Caco-2 (cell line): ENCODE measurements at places on chromosomes 1 and 21. TPM values are rescaled to one million over a fixed set of nuclear protein-coding genes. Genes with fewer than 3 reads are reported as not detected.

DNA sequence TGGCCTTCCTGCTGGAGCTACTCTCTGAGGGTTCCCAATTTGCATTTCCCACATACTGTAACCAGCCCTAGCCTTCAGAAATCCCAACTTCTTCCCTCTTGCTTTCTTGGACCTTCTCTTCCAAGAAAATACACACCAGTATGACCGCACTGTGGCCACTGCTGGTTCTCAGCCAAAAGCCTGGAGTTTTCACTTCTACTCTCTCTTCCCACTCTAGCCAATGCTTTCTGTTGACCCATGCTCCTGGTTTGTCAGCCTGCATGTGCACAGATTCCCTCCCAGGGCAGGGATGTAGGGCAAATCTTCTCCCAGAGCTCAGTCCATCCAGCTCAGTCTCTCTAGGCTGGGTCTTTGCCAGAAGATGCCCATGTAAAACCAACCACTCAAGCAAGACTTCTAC lies 664 bp downstream of the SLAMF1 start:
- DNase-seq: no peak

GRCh38 chr1:50422946-50423669 lies at the start of gene DMRTA2:
TSS of gene DMRTA2 (minus strand) at chr1:50423443. CDS start at chr1:50421536, 1,907 bp downstream.
- peak; percentile 71 for DNase-seq

The SPRR3 gene
- total RNA-seq: 0.70 and 1.0 TPM in 2 replicates

- no peak for DNase-seq
Observed at GRCh38 chr1:100905181-100905580, 9.3 kb downstream of the SLC30A7 start.

GRCh38 chr21:28754862-28755261 lies 237.8 kb downstream of the LTN1 start:
- DNase-seq: no peak

- DNase-seq: no peak
Observed at GRCh38 chr1:2975466-2976179, 45.6 kb upstream of the ACTRT2 start.

DNA sequence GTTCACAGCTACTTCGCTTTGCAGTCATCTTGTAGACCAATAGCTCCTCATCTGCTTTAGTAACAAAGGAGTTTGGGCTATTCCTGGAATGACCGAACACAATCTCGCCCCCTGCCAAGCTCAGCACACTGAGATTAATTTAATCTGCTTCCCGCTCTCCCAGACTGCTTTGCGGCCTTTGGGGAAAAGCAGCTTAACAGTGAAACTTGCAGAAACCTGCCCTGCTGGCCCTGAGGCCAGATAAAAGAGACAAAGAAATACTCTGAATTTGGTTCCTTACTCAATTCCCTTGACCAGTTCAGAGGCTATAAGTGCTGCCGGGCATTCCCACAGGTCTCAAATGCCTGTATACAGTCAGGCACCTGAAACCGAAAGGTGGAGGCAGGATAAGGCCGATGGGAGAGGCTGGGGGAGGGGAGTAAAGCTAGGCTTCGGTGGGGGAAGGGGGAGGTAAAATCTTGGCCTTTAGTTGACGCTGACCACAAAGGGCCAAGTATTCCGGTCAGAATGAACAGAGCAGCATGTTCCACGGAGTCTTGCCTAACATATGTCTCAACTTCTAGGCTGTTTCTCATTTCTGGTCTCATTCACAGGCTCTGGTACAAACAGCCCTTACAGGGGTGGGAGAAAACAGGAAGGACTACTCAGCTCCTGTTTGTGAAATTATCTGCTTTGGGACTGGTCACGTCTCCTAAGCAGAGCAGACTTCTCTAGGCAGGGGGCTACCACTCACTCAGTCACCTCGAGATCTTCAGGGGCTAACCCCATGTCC lies 17.7 kb upstream of the A3GALT2 start:
- DNase-seq: peak; percentile 15

The ADCY10 gene
- total RNA-seq: 1.3 and 1.7 TPM in 2 replicates

The BMP8A gene
- 3.2 and 3.6 TPM in 2 replicates for total RNA-seq

- DNase-seq: no peak
Observed at GRCh38 chr1:110161849-110162248, 11.6 kb downstream of the SLC6A17 start.

DNA sequence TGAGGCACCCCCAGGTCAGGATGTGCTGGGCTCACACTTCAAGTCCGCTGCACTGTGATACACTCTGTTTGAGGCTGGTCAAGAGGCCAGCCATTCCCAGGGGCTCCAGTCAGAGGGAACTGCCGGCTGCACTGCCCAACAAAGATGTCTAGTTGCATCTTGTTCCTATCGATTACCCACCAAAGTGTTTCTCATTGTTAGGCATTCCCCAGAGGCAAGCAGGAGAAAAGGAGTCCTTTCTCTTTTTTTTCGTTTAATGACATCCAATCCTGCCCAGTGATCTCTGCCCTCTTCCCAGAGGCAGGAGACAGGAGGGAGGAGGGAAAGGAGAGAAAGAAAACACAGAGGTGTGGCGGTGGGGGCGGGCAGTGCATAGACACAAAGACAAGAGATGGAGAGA lies 150.4 kb downstream of the OMA1 start:
- no peak for DNase-seq

DNA sequence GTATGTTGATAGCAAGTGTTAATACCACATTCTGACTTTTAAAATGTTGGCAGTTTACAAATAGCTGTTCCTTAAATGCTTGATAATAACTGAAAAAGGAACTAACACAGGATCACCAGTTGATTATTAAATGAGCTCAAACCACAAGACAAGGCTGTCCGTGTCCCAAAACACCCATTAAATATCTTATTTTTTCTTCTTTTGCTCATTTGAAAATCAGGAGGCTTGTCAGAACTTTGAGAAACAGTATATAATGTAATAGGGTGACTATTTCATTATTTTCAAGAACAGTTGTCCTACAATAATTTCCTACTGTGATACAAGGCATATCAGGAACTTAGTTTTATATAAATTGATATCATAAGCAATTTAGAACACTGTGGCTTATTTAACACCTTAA lies 2.7 kb downstream of the CDKN2C start:
- no peak for DNase-seq

GRCh38 chr1:181743878-181744312 lies 260.6 kb downstream of the CACNA1E start:
- DNase-seq: no peak

DNA sequence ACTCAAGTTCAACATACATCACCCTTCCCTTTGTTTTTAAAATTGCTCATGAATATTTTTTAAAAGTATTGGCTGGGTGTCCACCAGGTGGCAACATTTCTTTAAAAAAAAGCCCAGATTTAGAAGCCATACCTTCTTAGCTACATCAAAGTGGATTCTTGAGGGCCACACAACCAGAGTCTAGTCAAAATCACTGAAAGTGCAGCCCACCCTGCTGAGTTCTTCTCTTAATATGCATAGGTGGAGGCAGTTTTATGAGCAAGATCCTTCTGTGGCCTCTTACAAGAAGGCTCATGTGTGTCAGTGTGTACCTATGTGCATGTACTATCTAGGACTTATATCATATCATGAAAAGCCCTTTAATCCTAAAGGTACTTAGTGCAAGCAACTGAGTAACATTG lies 16.9 kb upstream of the GNG12 start:
- no peak for DNase-seq

DNA sequence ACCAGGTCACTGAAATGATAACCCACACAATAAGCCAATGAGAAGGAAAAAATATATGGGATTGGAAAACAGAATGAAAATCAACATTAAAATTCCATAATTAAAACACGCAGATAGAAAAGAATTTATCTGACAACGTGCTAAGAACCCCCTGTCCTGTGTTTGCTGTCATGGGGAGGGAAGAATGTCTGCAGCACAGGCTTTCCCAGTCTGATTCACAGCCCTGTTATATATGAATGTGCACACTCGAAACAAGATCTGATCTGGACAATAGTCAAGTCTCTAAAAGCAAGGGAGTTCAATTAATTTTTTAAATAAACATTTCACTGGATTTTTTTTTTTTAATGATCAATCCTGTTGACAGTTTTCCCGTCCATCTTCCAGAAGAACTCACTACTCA lies 220.0 kb downstream of the RERE start:
- no peak for DNase-seq

DNA sequence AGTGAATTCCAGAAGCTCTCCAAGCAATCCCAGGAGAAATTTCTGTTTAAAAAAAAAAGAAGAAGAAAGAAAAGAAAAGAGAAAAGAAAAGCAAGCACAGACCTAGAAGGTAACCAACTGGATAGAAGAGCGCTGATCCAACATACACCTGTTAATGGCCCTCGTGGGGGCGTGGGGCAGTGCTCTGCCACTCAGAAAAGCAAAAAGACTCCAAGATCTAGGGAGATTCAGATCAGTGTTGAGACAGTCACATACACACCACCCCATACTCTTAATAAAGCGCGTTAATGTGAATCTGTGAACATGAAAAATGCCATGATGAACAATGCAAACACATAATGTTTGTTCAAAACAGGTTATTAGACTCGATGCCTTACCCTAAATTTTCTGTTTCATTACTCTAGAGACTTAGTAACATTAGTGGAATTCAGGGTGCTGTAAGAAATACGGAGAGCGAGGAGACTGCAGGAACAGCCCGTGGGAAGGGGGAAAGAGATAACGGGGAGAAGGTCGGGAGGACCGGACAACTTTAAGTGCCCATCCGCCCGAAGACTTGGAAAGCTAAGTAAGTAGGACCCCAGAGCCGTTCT lies 406 bp downstream of the NME7 start:
- DNase-seq: no peak

The LEPR gene
- 1.5 and 1.9 TPM in 2 replicates for total RNA-seq

DNA sequence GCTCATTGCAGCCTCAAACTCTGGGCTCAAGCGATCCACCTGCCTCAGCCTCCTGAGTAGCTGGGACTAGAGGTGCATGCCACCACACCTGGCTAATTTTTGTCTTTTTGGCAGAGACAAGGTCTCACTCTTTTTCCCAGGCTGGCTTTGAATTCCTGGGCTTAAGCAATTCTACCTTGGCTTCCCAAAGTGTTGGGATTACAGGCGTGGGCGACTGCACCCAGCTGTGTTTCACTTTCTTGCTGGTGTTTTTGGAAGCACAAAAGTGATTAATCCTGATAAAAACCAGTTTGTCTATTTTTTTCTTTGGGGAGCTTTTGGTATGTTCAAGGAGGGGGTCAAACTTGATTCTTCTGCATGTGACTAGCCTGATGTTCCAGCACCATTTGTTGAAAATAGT lies 19.3 kb downstream of the RNF11 start:
- no peak for DNase-seq

The LDLRAD1 gene
- total RNA-seq: not detected in 2 replicates

DNA sequence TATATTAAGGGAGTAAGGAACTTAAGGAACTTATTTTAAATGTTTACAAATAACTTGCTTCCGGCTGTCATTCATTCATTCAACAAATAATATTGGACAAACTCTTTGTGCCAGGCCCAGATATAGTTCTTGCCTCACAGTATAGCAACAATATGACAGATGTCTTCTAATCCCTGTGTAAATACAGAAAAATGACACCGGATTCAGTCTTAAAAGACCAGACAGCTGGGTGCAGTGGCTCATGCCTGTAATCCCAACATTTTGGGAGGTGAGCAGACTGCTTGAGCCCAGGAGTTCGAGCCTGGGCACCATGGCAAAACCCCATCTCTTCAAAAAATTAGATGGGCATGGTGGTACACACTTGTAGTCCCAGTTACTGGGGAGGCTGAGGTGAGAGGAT lies 23.7 kb downstream of the EIF2B3 start:
- no peak for DNase-seq

DNA sequence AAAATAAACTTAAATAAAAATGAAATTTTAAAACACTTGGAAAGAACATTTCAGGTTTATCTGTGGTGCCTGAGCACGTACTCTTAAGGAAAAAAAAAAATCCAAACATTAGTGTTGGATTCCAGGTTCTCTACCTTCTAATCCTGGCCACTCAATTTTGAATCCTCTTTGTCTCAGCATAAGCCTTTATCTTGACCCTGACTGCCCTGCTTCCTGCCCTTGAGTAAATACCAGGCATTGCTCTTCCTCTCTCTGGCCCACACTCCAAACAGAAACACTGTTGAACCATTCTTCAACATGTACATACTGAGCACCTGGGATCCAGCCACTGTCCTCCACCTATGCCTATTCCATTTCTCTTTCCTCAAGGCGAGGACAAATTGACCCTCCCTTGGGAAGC lies 11.4 kb upstream of the VANGL1 start:
- no peak for DNase-seq

The RCC2 gene
- 101 and 103 TPM in 2 replicates for total RNA-seq

GRCh38 chr1:92736395-92736794 lies 48.5 kb downstream of the EVI5 start:
- DNase-seq: no peak

- DNase-seq: peak; percentile 65
Observed at GRCh38 chr1:117674521-117675400, 68.9 kb downstream of the TENT5C start.

GRCh38 chr1:55986003-55986402 lies 593.4 kb downstream of the PLPP3 start:
- no peak for DNase-seq

- no peak for DNase-seq
Observed at GRCh38 chr1:113983391-113983790, 4.1 kb downstream of the OLFML3 start.

DNA sequence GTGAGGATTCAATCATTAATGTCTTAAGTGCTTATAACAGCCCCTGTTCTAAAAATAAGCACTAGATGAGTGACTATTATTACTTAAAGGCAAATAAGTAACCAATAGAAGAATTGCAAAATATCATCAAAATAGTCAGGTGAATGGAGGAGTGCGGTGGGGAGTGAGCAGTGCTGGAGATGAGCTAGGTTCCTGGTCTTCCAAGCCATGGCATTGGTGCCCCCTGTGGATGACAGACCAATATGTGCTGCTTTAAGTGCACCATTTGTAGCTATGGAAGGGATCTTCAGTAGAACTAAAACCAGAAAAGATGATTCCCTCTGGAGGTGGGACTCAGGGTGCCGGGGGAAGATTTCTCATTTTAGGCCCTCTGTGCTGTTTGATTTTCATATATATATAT lies 46.1 kb upstream of the SLC30A1 start:
- DNase-seq: peak; percentile 63

GRCh38 chr1:113899111-113899510 lies 5.5 kb downstream of the AP4B1 start:
- no peak for DNase-seq

GRCh38 chr1:182215764-182216163 lies 154.3 kb upstream of the ZNF648 start:
- DNase-seq: no peak

DNA sequence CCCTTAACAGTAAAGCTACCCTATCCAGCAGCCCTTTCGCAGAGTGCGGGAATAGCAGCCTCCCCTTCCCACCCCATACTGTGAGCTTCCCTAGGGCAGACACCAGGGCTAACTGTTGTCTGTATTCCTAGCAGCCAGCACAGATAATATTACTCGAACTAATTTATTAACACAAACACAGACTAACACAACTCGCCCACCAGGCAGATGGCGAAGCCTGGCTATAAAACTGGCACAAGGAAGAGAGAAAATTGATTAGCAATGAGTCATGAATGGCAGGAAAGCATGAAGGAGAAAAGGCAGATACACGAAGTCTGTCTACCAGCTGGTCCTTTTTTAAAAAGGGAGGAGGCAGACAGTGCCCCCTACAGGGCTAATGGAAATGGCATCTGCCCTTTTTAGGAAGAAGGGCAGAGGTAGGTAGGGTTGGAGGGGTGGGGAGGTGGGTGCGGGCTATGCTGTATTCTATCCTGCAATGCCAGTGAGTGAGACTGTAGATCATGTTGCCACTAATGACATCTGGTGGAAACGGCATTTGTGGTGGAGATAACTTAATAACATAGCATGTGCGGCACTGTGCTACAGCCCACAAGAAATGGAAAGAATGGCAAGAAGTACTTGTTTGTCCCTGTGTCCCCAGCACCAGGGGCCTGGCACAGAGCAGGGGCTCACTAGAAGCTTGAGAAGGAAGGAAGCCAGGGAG lies 30.6 kb upstream of the CTPS1 start:
- peak; percentile 62 for DNase-seq

- DNase-seq: no peak
Observed at GRCh38 chr1:201883786-201884185, 4.9 kb upstream of the SHISA4 start.
